ENCODE measurements at places on chromosomes 4 and X.

DNA sequence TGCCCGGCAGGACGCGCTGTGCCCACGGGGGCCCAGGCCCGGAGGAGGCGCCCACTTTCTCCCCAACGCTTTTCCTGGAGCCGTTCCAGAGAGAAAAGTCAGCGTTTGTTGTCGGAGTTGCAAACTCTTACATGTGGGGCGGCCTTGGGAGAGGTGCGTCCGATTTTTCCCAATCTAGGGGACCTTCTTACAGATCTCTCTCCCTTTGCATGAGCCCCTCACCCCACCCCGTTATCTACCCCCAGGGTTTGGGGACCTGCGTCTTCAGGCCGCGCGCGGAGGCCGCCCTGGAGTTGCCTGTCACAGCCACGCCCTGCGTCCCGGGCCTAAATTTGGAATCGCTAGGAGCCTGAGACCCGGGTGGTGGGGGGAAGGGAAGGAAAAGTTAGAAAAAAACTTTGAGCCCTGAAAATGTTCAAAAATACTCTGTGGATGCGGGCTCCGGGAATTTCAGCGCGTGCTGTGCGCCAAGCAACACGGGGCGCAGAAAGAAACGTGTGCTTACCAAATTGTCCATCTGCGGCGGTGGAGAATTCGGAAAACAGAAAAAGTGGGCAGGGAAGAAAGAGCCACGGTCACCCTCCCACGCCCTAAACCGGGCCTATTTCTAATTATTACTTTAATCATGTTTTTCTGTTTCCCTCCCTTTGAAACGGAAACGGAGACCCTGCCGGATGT, 587 bp downstream of the CD99 start:
- peak; percentile 61 for DNase-seq

DNA sequence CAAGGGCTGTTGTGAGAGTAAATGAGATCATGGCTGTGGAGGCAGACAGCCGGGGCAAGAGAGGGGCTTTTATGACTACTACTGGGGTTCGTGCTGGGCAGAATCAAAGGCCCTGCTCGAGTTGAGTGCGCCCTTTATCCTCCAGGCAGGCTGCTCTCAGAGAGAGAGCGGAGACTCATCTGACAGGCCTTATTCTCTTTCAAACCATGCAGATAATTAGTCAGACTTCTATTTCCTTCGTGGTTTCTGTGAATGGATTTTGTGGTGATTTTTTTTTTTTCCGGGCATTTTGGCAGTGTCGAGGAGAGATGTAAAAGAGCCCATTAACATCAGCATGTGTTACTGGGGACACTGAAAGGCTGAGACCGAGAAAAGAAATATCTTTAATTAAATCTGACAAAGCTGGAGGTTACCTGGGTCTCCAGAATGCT, 73.6 kb downstream of the MED28 start:
- no peak for DNase-seq

GRCh38 chr4:165927815-165928214, 54.8 kb downstream of the TLL1 start:
- DNase-seq: no peak

GRCh38 chr4:114192854-114193253, 213.4 kb upstream of the ARSJ start:
- no peak for DNase-seq

DNA sequence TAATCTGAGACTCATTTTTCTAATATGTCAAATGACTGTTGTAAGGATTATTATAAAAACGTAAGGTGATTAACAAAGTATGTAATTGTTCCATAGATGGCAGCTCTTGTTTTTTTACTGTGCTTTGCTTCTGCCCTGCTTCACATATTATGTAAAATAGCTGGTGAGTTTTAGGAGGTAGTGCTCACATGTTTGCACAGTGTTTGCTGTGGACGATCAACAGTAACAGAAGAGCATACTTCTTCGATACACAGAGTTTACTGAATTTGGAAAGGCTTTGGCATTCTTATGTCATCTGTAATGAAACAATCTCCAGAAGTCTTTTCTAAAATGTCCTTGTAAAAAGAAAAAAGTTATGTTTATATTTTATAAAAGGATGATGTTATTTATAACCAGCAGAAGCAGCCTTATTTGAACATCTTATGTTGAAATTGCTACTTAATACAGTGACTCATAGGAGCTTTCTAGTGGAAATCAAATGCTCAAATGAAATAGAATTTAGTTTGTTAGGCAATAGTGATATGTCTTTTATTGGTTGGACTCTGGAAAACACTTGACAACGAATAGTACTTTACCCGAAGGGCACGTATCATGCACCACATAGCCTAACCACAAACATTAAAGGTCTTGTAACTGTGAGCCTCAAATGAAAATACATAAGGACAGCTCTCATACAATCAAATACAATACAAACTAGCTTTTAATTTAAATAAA, 1.9 kb upstream of the MTTP start:
- DNase-seq: no peak

- DNase-seq: no peak
Measured at GRCh38 chrX:137426695-137427425, 139.1 kb upstream of the ZIC3 start.

GRCh38 chr4:172348426-172348825, 535.2 kb downstream of the GALNTL6 start:
- DNase-seq: no peak

- no peak for DNase-seq
Measured at GRCh38 chr4:189443341-189443740, 497.3 kb upstream of the FRG1 start.

DNA sequence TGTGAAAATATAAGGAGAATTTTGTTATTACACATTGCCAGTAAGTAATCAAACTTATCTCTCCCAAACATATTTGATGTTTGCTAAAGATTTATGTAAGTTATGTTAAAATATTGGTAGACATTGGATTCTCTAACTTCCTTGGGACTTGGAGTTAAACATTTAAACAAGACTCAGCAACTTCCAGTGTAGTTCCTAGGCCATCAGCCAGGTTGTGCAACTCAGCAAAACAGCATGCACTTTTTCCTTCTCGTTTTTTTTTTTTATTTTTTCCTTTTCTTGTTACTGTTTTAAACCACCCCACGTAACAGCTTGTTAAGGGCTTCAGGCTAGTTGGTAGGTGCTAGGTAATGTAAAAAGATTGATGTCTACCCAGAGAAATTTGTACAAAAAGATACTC, 510.4 kb downstream of the ANKRD50 start:
- no peak for DNase-seq

DNA sequence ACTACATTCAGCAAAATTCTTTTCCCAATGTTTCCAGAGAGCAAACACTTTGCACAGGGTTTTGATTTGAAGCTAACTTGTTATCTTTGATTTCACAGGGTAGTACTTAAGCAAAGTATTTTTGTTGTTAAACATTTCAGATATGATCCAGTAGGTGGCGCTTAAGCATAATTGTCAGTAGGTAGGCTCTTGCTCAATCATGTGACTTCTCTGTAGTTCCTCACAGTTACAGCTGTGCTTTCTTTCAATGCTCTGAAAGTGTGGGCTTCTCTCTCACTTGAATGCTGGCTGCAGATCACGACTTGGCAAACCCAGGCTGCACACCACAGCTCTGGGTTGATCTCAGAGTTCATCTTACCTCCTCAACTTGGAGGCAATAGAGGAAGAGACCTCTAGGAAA, 1016.5 kb downstream of the SH3BGRL start:
- DNase-seq: no peak

- no peak for DNase-seq
Measured at GRCh38 chrX:97211070-97211469, 327.4 kb downstream of the RPA4 start.

GRCh38 chr4:183074288-183074990, 24.6 kb upstream of the WWC2 start:
- DNase-seq: peak; percentile 32

- DNase-seq: no peak
Measured at GRCh38 chrX:12965131-12965940, 9.6 kb upstream of the TMSB4X start.

DNA sequence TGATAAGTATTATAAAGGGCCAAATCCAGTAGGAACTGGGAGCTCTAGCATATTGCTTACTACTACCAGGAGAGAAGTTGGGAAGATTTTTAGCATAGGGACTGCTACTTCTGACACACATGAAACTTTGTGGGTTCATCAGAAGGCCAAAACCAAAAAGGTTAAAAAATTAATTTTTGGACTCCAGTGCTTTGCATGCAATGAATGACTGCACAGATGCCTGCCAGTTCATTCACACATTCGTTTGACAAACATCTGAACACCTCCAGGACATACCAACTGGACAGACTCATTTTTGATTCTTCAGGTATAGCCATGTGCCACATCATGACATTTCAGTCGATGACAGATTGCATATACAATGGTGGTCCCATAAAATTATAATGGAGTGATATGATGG, 79.8 kb downstream of the MID1IP1 start:
- DNase-seq: no peak

- peak; percentile 16 for DNase-seq
Measured at GRCh38 chrX:134469486-134469885, 9.5 kb downstream of the HPRT1 start.

DNA sequence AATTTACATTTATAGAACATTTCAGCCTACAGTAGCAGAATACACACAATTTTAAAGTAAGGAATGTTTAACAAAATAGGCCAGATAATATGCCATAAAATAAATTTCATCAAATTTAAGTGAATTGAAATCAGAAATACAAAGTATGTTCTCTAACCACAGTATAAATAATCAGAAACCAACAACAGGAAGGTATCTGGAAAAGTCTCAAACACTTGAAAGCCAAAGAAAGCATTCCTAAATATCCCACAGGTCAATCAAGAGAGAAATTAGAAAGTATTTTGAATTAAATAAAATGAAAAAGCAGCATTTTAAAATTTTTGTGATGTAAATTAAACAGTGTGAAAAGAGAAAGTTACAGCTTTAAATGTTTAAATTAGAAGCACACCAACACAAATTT, 899.2 kb downstream of the PDHA2 start:
- DNase-seq: no peak

DNA sequence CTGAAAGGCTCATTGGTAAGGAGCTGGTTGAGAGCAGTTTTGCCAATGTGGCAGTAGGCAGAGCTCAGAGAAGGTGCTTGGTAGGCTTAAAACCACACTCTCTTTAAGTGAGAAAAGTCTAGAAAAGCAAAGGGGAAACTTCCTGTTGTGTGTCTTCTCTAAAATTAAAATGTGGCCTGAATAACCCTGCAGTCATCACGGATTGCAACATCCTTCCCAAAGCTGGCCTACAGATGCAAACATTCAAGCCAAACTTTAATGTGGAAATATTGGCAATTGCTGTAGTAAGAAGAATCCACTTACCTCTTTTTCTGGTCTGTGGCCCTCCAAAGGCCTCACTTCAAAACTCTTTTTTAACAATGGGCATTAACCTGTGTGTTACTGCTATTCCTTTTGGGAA, 348.5 kb downstream of the OPHN1 start:
- DNase-seq: no peak

- no peak for DNase-seq
Measured at GRCh38 chr4:137587796-137588195, 55.5 kb upstream of the PCDH18 start.

- no peak for DNase-seq
Measured at GRCh38 chrX:108439961-108440696, 491 bp downstream of the COL4A5 start.

- no peak for DNase-seq
Measured at GRCh38 chr4:124943938-124944337, 231.4 kb upstream of the ANKRD50 start.

DNA sequence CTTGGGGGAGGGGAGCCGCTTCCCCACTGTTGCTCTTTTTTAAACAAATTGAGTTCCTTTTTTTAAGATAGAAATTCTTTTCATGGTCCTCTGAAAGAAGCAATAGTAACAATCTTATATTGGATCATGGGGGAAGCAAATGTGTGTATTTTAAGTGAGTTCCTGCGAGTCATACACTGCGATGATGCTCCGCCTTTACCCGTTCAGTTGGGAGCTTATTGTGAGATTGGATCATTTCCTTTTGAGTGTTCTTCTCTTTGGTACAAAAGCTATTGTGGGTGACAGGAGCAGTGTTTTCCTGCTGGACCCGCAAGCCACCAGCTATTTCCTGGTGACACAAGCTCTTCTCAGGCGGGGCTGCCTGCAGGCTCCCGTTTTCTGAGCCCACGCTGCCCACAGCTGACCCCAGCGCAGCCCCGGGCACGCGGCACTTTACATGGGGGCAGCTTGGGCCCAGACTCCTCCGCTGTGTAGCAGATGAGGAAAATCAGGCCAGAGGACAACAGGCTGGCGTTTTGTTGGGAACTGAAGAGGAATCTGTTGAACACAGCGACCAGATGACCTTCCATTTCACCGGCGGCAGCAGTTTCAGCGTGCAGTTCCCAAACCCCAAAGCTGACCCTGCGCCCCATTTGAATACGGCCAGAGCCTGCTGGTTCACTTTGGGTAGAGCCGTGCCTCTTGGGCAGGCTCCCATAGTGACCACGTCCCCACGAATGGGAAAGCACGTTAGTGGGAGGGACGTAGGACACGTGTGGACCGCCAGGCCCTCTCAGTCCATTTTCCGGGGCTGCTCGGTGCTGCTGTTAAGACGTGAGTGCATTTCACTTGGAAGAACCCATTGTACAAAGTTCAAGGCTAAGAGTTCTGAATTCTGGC, 12.2 kb downstream of the TADA2B start:
- no peak for DNase-seq

GRCh38 chrX:8897259-8897658, 96.1 kb upstream of the FAM9A start:
- DNase-seq: no peak

GRCh38 chrX:52363247-52363883, 5.5 kb upstream of the XAGE2 start:
- DNase-seq: peak; percentile 6

GRCh38 chrX:148466292-148466691, 34.1 kb upstream of the AFF2 start:
- DNase-seq: no peak

GRCh38 chrX:132292793-132293192, 73.5 kb upstream of the RAP2C start:
- DNase-seq: peak; percentile 38

DNA sequence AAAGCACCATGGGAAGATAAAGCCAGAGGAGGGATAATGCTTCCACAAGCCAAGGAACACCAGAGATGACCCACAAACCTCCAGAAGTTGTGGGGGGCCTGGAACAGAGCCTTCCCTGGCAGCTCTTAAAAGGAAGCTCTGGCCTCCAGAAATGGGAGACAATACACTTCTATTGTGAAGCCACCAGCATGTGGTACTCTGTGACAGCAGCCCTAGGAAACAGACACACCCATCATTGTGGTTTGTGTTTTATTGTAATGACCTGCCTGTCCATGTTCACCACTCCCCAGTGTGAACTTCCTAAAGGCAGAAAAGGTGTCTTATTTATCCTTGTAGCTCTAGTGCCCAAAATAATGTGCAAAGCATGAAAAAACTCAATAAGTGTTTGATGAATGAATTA, 264.1 kb upstream of the GATB start:
- DNase-seq: no peak

GRCh38 chr4:83625821-83626220, 89.9 kb downstream of the GPAT3 start:
- DNase-seq: no peak

GRCh38 chr4:79042079-79042674, 102.9 kb upstream of the PAQR3 start:
- DNase-seq: peak; percentile 4

- DNase-seq: no peak
Measured at GRCh38 chr4:125482822-125483221, 168.1 kb downstream of the FAT4 start.
